ENCODE measurements at places on chromosomes 5 and 9.

DNA sequence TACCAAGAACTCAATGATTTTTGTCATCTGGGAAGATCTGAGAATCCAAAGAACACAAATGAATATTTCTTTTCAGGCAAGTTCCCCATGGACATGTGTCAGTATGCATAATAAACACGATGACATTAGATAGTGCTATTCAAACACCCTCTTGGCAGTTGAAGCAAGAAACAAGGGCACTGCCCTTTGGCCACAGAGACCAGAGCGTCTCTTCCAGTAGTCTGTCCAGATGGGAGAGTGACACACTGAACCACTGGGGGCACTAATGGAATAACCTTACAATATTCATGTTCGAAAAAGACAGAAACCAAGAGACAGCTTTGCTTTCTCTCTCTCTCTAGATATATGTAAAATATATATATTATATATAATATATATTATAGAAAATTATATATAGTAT, 301.9 kb downstream of the CTNND2 start:
- no peak for DNase-seq

DNA sequence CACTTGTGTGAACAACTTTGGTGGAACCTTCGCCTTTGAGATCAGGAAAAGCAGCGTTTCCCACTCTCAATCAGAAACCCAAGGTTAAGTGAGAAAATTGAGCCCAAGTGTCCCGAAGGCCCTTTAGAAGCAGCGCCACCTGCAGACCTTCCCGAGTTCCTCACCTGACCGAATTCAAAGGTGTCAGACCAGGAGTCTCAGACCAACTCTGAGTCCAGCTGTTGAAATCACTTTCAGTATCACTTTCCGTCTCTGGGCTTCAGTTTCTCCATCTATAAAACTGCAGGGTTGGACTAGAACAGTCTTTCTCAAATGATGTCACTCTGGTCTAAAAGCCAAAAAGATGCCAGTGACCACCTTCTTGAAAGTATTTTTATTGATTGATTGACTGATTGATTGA, 31.7 kb upstream of the GRHPR start:
- DNase-seq: no peak

- no peak for DNase-seq
These were observed 526.0 kb upstream of the TRPC7 start for GRCh38 chr5:136891175-136891972.

DNA sequence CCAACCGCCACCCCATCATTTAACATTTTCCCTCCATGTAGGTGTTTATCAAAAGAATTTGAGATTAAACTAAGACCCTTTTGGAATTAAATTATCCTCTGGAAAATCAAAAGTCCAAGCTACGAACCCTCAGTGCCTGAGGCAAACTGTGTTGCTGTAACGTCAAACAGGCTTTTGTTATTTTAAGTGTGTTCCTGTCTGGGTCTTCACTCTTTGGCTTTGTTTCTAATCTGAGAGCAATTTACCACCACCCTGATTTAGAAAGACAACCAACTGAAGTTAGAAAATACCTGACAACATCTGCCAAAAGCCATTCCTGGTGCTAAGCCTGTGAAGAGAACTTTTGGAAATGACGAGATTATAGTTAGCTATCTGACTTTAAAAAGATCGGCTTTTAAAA, 199.9 kb downstream of the DIRAS2 start:
- no peak for DNase-seq

DNA sequence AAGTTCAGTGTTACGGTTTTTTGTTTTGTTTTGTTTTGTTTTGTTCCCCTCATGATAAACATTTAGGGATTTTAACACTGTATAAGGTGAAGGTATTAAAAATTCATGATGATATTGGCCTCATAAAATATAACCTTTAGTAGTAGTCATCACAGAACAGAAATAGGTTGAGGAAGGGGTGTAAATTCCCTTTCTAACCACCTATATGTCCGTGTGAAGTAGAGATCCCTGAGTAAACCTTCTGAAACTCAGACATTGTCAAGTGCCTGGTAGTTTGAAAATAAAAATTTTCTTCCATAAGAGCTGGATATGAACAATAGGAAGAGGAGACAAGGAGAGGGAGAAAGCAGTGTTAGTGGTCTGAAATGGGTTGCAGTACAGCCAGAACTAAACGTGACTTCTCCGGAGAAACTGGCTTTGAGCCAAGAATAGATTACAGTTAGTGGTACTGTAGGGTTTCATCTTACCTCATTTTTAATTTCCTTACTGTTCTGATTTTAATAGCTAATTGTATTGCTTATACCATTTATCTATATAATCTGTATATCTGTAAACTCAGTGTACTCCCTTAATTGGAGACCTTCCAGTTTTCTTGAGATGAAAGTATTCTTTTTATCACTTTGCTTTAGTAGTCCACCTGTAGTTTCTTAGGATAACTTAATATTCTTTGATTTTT, 18.3 kb downstream of the UGCG start:
- peak; percentile 13 for DNase-seq

DNA sequence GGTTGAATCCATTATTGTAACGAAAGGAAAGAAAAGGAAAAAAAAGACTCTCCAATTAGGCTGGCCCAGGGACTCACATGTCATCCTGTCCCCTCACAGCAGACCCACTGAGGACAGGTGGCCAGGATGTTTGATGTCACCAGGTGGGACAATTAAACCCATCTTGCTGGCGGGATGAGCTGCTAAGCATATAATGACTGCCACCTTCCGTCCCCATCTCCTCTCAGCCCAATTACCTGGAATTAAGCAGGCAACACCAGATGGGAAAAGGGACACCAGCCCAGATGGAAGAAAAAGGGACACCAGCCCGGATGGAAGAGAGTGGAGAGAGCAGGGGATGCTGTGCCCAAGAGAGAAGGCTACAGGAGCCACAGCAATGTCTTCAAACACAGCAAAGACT, 116.6 kb upstream of the SARDH start:
- DNase-seq: no peak

- DNase-seq: no peak
These were observed 102.6 kb upstream of the COL5A1 start for GRCh38 chr9:134538856-134539566.

- no peak for DNase-seq
These were observed 5.2 kb upstream of the ANXA6 start for GRCh38 chr5:151162776-151163175.

DNA sequence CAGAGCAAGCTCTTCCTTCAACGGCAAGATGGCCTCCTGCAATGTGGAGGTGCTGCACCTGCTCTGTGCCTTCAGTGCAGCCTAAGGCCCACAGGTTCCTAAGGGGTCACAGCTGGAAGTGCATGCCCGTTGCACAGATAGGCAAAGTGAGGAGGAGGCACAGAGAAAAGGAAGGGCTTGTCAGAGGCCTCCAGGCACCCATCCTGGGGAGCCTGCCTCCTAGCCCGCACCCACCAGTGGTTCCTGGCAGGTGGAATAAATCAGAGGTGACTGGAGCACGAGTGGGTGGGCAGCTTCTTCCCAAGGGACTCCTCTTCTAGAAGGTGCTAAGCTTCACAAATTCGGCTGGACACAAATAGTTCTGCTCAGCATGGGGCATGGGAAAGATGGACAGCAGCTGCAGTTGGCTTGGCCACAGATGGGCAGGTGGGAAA, 52.8 kb upstream of the STXBP1 start:
- DNase-seq: no peak

DNA sequence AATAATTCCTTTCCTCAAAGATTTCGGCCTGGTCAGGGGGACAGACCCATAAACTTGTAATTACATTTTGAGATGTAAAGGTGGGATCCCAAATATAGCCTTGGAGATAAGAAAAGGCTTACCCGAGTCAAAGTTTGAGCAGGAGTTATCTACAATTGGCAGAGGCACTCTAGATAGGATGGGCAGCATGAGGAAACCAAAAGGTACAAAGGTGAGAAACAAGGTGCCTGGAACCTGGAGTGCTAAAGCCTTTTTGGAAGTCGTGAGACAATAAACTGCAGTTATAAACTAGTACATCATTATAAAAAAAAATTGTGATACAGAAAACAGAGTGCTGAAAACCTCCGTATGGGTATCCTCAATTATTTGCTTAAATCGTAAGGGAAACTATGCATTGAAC, 212.4 kb downstream of the EFNA5 start:
- DNase-seq: no peak

DNA sequence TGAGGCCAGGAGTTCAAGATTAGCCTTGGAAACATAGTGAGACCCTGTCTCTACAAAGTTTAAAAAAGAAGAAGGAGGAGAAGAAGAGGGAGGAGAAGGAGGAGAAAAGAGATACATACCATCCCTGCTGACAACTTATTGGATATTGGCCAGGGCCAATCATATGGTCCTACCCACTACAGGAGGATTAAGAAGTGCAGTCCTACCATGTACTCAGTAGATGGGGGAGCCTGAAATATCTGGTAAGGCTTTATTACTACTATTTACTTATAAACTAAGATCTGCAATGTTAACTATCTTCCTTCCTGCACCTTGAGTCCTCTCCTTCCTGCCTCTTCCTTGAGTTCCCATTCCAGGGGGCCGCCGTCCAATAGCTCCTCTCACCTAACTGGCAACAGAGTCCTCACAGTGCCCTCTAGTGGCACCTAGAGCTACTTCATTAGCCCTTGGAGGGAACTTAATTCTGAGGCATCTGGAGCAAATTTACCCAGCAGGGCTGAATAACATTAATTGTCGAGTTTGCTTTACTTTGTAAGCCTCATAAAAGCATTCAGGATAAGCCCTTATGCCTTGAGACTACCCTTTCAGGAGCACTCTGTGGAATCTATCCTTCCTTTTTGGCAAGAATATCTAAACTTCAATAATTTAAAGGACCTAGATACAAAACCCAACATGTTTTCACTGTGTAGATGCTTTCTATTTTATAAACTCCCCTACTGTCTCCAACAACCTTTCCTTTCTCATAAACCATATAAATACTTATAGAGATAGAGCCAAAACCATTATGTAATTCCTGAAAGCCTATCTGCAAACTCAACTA, 39.1 kb upstream of the RANBP6 start:
- DNase-seq: peak; percentile 48

All from DMS153 (cell line).